ENCODE measurements at places on chromosomes 11 and 22.

- DNase-seq: peak; percentile 39
Observed at GRCh38 chr22:48491451-48491941, 1336.2 kb downstream of the BRD1 start.

GRCh38 chr11:12968101-12968500 is 41.0 kb upstream of the RASSF10 start:
- no peak for DNase-seq

GRCh38 chr11:65241692-65242091 is 20.1 kb upstream of the POLA2 start:
- no peak for DNase-seq

DNA sequence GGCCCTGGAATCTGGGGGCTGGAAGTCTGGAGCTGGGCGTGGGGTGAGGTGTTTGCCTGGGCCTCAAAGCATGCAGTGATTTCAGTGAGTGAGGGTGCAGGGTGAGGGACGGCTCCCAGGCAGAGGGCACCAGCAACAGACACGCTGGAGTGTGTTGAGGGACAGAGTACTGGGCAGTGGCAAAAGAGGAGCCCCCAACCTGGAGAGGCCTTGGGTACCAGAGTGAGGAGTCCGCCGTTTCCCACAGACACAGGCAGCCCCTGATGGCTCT is 12.0 kb upstream of the TBC1D22A start:
- no peak for DNase-seq

DNA sequence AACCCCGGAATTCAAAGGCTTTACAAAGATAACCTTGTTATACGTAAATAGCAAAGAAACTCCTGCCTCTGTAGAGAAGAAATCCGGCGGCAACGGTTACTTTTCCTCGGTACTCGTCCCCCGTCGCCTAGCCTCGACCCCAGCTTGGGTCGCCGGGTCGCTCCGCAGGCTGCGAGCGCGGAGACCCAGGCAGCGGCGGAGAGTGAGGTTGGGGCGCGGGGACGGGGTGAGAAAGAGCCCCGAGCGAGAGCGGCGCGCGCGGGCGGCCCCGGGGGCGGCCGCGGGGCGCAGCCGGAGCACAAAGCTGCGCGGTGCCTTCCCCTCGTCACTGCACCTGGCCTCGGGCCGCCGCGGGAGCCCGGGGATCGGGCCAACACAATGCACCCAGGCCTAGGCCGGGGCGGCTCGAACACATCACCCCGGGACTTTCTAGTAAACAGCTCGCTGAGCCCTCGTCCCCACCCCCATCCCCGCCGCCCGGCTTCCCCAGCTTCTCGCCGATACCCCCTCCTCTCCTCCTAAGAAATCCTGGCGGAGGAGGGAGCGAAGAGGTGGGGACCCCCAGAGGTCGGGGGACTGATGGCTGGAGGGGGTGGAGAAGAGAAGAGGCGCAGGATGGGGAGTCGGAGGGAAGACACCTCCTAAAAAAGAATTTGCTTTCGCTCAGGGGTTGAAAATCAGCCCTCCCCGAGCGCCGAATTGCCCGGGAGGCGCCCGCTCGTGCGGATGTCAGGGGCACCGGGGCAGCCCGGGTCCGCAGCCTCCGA is 845 bp downstream of the MPPED2 start:
- no peak for DNase-seq

DNA sequence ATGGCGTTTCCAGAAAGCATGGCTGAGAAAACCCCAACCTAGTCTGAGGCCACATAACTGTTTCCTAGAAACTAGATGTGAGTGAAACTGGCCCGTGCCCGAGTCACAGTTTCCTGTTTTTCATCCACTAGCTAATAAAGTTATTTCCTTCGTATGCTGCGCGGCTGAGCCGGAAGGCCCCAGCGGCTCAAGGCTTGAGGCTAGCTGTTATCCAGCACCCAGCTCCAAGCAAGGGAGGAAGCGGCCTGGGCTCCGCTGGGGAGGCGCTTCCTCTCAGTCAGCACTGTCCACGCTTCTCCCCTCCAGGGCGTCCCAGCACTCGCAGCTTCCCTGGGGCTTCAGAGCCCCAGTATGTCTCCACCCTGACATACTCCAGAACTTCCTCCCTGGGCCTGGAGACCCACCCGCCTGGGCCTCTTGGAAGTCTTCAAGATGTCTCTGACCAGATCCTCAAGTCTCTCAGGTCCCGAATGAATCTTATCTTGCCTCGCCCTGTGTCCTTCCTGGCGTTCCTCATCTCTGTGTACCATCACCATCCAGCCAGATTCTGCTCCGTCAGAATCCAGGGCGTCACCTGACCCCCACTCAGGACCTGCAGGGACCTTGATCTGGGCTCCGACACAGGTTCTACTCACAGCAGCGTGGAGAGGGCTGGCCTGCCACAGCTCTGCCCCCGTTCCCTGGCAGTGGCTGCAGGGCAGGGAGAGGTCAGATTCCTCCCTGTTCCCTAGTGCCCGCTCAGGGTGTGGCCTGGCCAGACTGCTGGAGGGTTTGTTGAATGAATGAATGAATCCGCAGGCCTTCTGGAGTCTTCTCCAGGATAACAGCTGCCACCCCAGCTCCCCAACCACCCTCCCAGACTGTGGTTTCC is 81.9 kb downstream of the LRRC32 start:
- peak; percentile 26 for DNase-seq

Data from fibroblast of skin of right quadriceps (primary cell).